ENCODE measurements at places on chromosomes 1 and 21. TPM values are rescaled to one million over a fixed set of nuclear protein-coding genes. Genes with fewer than 3 reads are reported as not detected.

GRCh38 chr1:59692591-59692990, 122.2 kb upstream of the HOOK1 start:
- H3K27me3 ChIP-seq, result no peaks in the 10 kb centered on the region
- peak; percentile 98 for DNase-seq
- no peaks in the 10 kb centered on the region for H3K4me1 ChIP-seq

DNA sequence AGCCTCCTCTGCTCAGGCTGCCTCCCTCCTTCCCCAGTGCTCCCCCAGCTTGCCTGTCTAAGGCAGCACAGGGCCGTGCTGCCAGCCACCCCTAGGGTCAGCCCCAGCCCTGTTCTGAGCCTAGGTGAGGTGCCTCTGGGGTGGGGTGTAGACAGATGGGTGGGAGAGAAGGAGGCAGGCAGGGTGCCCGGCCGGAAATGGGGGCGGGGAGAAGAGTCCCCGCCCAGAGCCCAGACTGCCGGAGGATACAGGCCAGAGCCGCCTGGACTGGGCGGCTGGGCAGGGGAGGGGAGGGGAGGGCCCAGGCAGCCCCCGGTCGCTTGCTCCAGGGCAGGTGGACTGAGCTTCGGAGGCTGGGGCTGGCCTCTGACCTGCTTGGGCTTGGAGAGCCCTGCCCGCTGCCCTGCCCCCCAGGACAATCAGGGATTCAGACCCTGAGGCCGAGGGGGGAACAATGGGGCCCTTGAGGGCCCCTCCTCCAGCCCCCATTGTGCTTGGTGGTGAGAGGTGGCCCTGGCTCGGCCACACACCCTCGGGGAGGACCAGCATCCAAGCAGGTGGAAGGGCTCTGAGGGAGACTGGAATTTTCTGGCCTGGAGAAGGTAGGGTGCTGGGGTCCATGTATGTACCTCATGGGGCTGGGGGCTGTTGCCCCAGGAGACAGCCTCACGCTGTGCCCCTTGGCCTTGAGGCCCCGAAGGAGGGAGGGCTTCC, at the start of gene GJC2:
GJC2 (plus strand) TSS at position 525 of the 714 bp plus-strand sequence. CDS start 7,829 bp downstream, outside the sequence.
- no peaks in the 10 kb centered on the region for H3K27me3 ChIP-seq
- peak; percentile 18 for DNase-seq
- peaks cover 23% of the 10 kb centered on the region for H3K4me1 ChIP-seq
- peaks cover 10% of the 10 kb centered on the region for H3K36me3 ChIP-seq
- H3K27ac ChIP-seq, result peak within 1 kb of the TSS; percentile 86
- H3K4me3 ChIP-seq, result no peak within 1 kb of the TSS

DNA sequence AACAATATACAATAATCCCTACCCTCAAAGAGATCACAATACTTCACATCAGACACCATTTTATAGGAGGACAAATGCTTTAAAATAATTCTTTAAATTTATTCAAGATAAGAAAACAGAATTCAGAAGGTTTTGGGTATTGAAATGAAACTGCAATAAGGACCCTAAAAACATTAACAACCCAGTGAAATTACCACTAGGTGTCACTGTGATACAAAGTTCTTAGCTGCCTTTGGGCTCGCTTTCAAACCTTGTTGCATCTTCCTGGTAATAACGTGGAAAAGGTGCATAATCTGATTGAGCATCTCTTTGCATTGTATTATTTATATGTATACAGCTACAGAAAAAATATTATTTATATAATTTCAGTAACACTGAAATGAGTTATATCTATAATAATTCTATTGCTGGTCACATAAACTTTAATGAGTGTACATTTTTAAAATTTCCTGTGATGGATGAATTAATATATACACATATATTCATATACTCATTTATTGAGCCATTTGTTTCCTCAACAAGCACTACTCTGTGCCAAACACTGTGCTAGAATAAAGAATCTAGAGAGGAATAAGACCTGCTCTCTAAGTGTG, 185.2 kb downstream of the FAF1 start:
- H3K27ac ChIP-seq, result no peak overlapping the region
- H3K27me3 ChIP-seq, result no peaks in the 10 kb centered on the region
- H3K4me3 ChIP-seq, result no peak overlapping the region
- no peaks in the 10 kb centered on the region for H3K4me1 ChIP-seq

- H3K4me3 ChIP-seq, result no peak overlapping the region
- H3K4me1 ChIP-seq, result no peaks in the 10 kb centered on the region
- no peak overlapping the region for H3K27ac ChIP-seq
- no peaks in the 10 kb centered on the region for H3K36me3 ChIP-seq
Measured at GRCh38 chr1:183769956-183770815, 34.7 kb upstream of the RGL1 start.

DNA sequence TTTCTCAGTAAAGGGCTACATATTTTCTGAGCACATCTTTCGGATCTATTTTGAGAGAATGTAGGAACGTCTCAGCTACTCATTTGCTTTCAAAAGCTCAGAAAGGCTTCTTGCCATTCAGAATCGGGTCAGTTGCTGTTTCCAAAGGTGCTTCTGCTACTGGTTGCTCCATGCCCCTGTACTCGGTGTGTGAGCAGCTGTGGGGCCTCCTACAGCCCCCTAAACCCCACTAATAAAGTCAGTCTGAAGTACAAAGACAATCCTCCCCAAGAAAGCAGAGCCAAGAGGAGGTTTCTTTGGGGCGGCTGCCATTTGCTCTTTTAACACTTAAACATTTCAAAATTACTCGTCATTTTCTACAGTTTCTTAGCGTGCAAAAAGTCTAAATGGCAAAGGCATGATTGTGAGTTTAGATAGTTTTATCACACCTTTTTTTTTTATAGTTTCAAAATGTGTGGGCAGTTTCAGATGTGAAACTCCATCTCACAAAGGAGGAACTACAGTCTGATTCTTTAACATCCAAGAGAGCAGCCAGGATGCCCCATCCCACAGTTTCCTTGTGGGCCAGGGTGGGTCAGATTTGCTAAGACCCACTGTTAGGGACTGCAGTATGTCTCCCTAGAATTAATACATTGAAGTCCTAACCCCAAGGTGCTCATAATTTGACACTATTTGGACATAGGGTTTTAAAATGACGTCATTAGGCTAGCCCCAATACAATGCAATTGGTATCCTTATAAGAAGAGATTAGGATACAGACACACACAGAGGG, 4.1 kb downstream of the RUNX1 start:
- DNase-seq, result no peak
- H3K27me3 ChIP-seq, result no peaks in the 10 kb centered on the region
- H3K4me3 ChIP-seq, result no peak overlapping the region
- no peak overlapping the region for H3K27ac ChIP-seq
- peaks cover 17% of the 10 kb centered on the region for H3K4me1 ChIP-seq

DNA sequence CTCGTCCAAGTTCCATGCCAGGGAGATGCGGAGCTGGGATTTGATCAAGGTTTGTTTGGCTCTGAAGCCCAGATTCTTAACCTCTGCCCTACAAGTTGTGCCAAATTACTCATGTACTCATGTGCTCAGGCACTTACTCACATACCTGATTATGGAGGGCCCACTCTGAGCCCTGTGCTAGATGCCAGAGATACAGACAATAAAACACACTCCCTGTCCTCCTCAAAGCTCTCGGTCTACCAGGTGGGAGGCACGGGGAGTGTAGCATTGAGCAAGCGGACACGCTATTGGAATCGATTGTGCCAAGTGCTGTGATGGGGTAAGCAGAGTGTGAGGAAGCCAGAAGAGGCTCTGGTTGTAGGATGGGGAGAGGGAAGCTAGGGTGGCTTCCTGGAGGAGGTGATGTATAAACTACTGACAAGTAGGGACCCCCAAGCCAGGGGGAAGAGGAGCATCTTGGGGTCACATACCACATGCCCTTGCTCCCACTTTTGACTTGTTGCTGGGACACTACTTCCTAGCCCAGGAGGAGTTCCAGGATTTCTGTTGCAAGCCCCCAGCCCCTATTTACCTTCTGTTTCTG, 49.8 kb upstream of the IFNLR1 start:
- no peak overlapping the region for H3K27ac ChIP-seq
- no peaks in the 10 kb centered on the region for H3K36me3 ChIP-seq
- peaks cover 11% of the 10 kb centered on the region for H3K27me3 ChIP-seq
- peaks cover 2% of the 10 kb centered on the region for H3K4me1 ChIP-seq
- peak; percentile 47 for DNase-seq
- no peak overlapping the region for H3K4me3 ChIP-seq

DNA sequence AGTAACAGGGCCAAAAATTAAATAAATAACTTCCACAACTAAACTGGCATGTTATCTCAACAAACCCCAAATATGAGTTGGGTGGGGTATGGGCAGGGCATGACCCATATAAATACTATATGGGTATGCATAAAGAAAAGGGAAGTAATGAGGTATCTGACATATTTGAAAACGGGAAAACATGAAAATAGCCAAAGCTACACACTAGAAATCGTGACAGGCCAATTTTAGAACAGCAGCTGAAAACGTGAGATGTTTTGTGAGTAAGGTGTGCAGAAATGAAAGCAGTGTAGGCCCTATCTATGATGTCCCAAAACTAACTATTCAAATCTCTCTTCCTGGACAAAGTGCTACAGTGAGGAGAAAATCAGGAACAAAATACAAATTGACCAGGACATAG, 537.9 kb upstream of the NR5A2 start:
- no peak for DNase-seq
- no peaks in the 10 kb centered on the region for H3K36me3 ChIP-seq
- H3K4me3 ChIP-seq, result no peak overlapping the region
- peaks cover 4% of the 10 kb centered on the region for H3K4me1 ChIP-seq
- H3K27me3 ChIP-seq, result no peaks in the 10 kb centered on the region

- peak; percentile 66 for DNase-seq
- H3K27me3 ChIP-seq, result no peaks in the 10 kb centered on the region
- H3K4me1 ChIP-seq, result peaks cover 9% of the 10 kb centered on the region
- H3K4me3 ChIP-seq, result no peak overlapping the region
- H3K27ac ChIP-seq, result no peak overlapping the region
Measured at GRCh38 chr1:234597894-234598293, 12.1 kb downstream of the IRF2BP2 start.

GRCh38 chr1:206029484-206029883, 5.8 kb upstream of the CTSE start:
- peak; percentile 20 for DNase-seq
- peaks cover 30% of the 10 kb centered on the region for H3K27me3 ChIP-seq
- H3K4me1 ChIP-seq, result no peaks in the 10 kb centered on the region
- no peak overlapping the region for H3K27ac ChIP-seq
- H3K4me3 ChIP-seq, result no peak overlapping the region

- H3K27me3 ChIP-seq, result no peaks in the 10 kb centered on the region
- no peak overlapping the region for H3K4me3 ChIP-seq
- no peak overlapping the region for H3K27ac ChIP-seq
- H3K4me1 ChIP-seq, result no peaks in the 10 kb centered on the region
Measured at GRCh38 chr1:195594322-195594721, 1013.9 kb downstream of the KCNT2 start.

DNA sequence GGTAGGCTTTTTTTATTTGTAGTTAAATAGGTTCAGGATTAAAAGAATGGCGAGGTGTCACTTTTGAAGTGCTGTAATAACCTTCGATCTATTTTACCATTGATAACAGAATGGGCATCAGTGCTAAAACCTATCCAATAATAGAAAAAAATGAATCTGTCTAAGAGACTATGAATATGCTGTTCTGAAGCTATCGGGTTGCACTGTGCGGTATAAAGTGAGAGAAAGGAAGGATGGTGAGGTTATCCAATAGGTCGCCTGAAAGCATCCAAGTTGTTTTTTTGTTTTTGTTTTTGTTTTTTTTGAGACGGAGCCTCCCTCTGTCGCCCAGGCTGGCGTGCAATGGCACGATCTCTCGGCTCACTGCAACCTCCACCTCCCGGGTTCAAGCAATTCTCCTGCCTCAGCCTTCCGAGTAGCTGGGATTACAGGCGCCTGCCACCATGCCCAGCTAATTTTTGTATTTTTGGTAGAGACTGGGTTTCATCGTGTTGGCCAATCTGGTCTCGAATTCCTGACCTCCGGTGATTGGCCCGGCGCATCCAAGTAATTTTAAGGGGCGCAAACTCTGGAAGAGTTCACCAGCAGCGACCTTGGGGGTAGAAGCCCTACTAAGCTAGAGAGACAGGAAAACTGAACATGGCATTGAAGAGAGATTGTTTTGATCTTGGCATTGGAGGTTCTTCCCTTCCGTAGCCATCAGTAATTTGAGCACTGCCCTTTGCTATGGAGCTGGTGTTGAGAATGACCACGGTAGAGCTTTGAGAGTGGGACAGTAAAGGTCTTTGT, 8.7 kb upstream of the MDM4 start:
- H3K36me3 ChIP-seq, result no peaks in the 10 kb centered on the region
- no peaks in the 10 kb centered on the region for H3K27me3 ChIP-seq
- DNase-seq, result peak; percentile 22
- H3K27ac ChIP-seq, result peak overlapping the region; percentile 49
- H3K4me3 ChIP-seq, result peak overlapping the region; percentile 48
- no peaks in the 10 kb centered on the region for H3K4me1 ChIP-seq

GRCh38 chr1:75991497-75992114, 59.4 kb upstream of the ASB17 start:
- H3K27ac ChIP-seq, result no peak overlapping the region
- peak; percentile 83 for DNase-seq
- H3K36me3 ChIP-seq, result no peaks in the 10 kb centered on the region
- H3K4me1 ChIP-seq, result no peaks in the 10 kb centered on the region

GRCh38 chr1:216193839-216194443, 229.3 kb downstream of the USH2A start:
- no peak overlapping the region for H3K4me3 ChIP-seq
- no peaks in the 10 kb centered on the region for H3K36me3 ChIP-seq
- DNase-seq, result no peak
- H3K4me1 ChIP-seq, result no peaks in the 10 kb centered on the region
- no peak overlapping the region for H3K27ac ChIP-seq
- no peaks in the 10 kb centered on the region for H3K27me3 ChIP-seq

DNA sequence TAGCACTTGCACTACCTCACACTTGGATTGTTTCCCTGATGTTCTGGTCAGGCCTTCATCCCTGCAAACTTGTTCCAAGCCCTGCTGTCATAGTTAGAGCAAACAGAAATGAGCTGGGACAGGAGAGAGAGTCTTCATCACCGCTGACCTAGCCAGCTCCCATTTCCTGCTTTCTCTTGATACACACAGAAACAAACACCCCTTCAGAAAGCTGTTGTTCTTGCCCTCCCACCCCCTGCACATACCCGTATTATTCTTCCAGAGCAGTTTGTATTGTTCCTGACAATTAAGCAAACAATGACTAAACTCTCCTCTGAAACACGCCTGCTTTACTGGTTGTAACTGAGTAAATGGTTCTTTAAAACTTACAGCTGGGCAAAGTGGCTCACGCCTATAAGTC, 2.9 kb upstream of the SYT2 start:
- peaks cover 68% of the 10 kb centered on the region for H3K27me3 ChIP-seq
- H3K36me3 ChIP-seq, result no peaks in the 10 kb centered on the region
- no peak overlapping the region for H3K4me3 ChIP-seq
- H3K27ac ChIP-seq, result no peak overlapping the region

DNA sequence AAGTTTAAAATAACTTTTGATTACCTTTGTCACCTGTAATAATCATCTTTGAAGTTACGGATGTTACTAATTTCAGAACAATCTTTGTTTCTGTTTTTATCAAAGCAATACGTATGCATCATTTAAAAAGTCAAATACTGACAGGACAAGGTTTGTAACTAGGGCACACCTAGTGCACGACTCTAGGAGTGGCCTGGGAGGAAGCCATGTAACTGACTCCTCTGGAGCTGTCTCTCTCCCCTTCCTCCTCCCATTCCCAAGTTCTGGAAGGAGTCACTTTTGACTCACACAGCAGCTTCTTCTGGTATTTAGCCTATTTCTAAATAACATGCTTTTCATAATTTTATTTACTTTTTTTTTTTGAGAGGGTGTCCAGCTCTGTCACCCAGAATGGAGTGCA, 11.8 kb upstream of the RAP1GAP start:
- H3K4me3 ChIP-seq, result no peak overlapping the region
- no peaks in the 10 kb centered on the region for H3K4me1 ChIP-seq
- no peak overlapping the region for H3K27ac ChIP-seq
- DNase-seq, result peak; percentile 69

The LCE3E gene
- not detected for polyA plus RNA-seq

The TMEM52 gene
- 1.9 TPM for polyA plus RNA-seq

The KRTAP11-1 gene
- not detected for polyA plus RNA-seq

The PLA2G5 gene
- not detected for polyA plus RNA-seq

The KRTAP21-2 gene
- polyA plus RNA-seq, result not detected

The FHAD1 gene
- not detected for polyA plus RNA-seq

The KCNE2 gene
- not detected for polyA plus RNA-seq

The VCAM1 gene
- polyA plus RNA-seq, result 5.7 TPM

The CASQ1 gene
- 0.21 TPM for polyA plus RNA-seq

The ATF6 gene
- polyA plus RNA-seq, result 11.5 TPM
